ENCODE measurements at places on chromosomes 12 and 14.

GRCh38 chr12:117437516-117438255 lies 76.3 kb upstream of the NOS1 start:
- no peak for DNase-seq

- no peak for DNase-seq
Measured at GRCh38 chr14:103523575-103523954, 935 bp upstream of the CKB start.

- no peak for DNase-seq
Measured at GRCh38 chr12:49675137-49675536, 32.1 kb downstream of the FMNL3 start.

- DNase-seq, result peak; percentile 91
Measured at GRCh38 chr12:107317751-107318555, 224.6 kb upstream of the CRY1 start.

- peak; percentile 80 for DNase-seq
Measured at GRCh38 chr14:88551094-88551870, 3.5 kb downstream of the PTPN21 start.

DNA sequence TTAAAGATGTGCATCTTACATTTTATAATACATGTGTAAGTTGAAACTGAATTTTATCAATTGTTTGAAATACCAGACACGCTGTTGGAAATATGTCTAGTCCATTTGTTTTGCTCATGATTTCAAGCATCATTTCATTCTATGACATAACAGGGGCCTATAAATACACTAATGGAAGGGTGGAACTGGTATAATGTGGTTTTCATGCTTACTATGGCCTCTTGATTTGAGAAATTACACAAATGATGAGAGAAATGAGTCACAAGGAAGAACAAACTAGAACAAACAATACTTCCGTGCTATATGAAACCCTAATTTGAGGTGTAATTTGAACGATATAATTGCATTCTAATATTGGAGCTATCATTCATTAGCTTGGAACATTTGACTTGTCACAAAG lies 663.4 kb downstream of the SLC16A7 start:
- DNase-seq, result no peak

GRCh38 chr14:103641161-103641560 lies 12.2 kb downstream of the KLC1 start:
- DNase-seq, result no peak

DNA sequence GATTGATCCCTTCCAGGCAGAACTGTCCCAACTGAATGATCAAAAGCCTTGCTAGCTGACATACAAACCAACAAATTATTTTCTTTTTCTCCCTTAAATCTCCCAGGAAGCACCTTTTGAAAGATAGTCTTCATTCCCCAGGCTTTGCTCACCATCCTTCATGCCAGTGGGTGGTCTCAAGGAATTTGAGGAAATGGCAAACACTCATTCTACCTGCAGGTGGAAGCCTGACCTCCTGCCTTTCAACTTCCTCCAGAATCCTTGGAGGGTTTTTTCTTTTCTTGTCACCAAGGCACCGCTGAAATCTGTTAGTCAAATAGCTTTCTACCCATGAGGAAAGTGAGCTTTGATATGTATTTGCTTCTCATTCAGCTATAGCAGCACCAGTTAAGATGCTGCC lies 128.5 kb downstream of the WIF1 start:
- no peak for DNase-seq

- no peak for DNase-seq
Measured at GRCh38 chr14:57735276-57735675, 130.6 kb downstream of the SLC35F4 start.

DNA sequence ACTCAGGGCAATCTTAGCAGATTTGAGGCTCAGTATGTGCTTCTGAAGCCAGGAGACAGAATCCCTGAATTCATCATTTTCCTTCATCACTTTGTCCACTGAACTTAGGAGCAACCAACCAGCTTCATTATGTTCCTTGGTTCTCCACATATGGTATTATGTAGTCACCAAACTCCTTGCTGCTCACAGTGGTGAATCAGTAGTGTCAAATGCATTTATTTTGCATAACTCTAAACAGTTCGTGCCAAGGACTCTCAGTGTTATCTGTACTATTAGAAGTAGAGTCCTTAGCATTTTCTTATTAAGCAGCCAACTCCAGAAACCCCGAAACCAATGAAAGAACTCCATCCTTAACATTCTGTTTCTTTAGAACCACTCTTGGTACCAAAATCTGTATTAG lies 466.9 kb upstream of the RGS6 start:
- no peak for DNase-seq

Measured in HEK293T (cell line).